ENCODE measurements at places on chromosomes 6 and 20. TPM values are rescaled to one million over a fixed set of nuclear protein-coding genes. Genes with fewer than 3 reads are reported as not detected.

Gene HRH3
- polyA plus RNA-seq: not detected

Gene MUC21
- not detected for polyA plus RNA-seq

Gene TFAP2D
- polyA plus RNA-seq: not detected

Gene ASIP
- not detected for polyA plus RNA-seq

Gene ZSCAN26
- polyA plus RNA-seq: 19.1 TPM

Gene FAM209B
- polyA plus RNA-seq: not detected

Gene HLA-DMB
- 11.9 TPM for polyA plus RNA-seq

Gene RIPOR3
- 1.7 TPM for polyA plus RNA-seq

Gene PACSIN1
- polyA plus RNA-seq: not detected

Gene ADGRG6
- not detected for polyA plus RNA-seq

Gene BEND3
- polyA plus RNA-seq: 0.34 TPM

Gene GJA10
- polyA plus RNA-seq: not detected

Gene PAK5
- polyA plus RNA-seq: not detected

Gene TAAR5
- not detected for polyA plus RNA-seq

Gene DAAM2
- polyA plus RNA-seq: not detected

Data from naive thymus-derived CD4-positive, alpha-beta T cell (primary cell).